NCI-H345 (cell line): ENCODE measurements at places on chromosomes 5 and 9.

DNA sequence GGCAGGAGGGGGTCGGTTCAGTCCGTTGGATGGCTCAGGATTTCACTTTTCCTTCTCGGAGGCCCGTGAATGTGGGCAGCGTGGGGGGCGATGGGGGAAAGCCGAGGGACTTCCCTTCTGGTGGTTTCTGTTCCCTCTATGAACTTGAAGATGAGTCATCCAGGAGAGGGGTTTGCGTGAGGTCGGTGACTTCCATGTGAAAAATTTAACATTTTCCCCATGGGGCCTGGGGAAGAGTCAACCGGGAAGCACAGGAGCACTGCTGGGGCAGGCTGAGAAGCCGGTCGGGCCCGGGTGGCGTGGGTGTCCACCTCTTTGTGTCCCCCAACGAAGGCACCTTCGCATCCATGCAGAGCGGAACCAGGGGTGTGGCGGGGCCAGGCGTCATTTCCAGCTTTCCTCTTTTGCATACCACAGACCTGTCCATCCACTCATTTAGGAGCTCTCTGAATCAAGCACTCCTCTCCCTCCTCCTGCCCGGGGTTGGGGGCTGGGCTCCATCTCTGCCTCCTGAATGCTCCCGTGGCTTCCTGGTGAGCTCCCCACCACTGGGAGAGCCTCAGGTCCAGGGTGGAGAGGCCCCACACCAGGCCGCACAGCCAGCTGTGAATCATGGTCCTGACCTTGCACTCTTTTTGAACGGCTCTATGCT lies 68.4 kb downstream of the ANKRD33B start:
- no peak for DNase-seq

GRCh38 chr5:137054335-137054734 lies 444.8 kb downstream of the SPOCK1 start:
- DNase-seq, result no peak

GRCh38 chr5:144548936-144549335 lies 378.3 kb downstream of the KCTD16 start:
- no peak for DNase-seq

DNA sequence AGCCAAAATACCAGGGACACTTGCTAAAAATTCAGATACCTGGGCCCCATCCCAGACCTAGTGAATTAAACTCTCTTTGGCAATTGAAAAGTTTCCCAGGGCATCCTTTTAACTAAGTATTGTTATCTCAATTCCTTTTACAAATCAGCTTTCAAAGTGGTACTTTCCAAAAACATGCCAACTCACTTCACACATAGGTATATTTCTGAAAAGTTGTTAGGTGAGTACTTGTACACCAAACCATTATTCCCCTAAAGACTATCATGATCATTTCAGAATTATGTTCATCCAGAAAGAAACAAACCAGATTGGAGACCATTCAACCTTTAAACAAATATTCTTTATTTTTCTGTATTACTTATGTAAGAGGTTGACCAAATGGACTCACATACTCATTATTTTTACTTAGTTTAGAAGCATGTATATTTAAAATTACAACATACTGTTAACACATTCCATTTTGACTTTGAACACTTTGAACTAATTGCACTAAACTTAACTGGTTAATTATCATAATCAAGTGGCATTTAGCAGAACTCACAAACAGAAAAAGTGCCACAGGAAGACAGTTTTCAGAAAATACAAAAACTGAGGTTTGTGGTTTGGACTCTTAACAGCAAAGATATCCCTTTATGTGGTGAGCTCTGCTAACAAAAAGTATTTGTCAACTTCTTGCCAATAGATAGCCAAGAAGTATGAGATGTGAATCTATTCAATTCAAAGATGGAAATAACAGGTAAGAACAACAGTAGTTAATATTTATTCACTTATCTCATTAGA lies 40.7 kb downstream of the KIAA0825 start:
- DNase-seq, result no peak

- DNase-seq, result no peak
These were observed 723.7 kb downstream of the PRELID2 start for GRCh38 chr5:145111420-145111819.
